Stimulated activated CD8-positive, alpha-beta memory T cell treated with anti-CD3 and anti-CD28 coated beads, Interleukin-2, amount 100 ng/mL, for 48 hours (primary cell): ENCODE measurements at places on chromosomes 2 and 18.
A peak's percentile ranks its signal among the peaks of the same experiment; 100 is the strongest.

- DNase-seq: no peak
Measured at GRCh38 chr2:175630280-175631244, 371.5 kb downstream of the LNPK start.

DNA sequence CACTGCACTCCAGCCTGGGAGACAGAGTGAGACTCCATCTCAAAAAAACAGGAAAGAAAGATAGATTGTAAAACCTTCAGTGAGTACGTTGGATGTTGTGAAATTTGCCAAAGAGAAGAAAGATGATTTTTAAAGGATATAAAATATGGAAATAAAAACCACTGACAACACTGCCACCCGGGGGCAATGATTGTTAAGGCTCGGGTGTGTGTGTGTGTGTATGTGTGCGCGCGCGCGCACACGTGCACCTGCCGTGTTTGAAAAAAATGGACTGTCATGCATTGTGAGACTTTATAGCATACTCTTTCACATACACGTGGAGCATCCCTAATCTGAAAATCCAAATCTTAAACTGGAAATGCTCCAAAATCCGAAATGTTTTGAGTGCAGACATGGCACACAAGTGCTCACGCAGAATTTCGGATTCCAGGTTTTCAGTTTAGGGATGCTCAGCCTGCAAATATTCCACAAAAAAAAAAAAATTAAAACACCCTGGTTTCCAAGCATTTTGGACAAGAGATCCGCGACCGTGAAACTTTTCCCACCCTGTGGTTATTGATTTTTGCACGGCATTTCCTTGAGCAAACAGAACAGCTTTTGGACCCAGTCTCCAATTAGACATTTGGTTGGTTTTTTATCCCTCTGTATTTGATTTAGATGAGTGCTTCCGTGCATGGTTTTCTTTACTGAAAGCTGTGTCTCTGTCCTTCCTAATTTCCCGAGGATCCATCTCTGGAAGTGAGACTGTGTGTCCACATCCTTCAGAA is 269.2 kb downstream of the AGAP1 start:
- no peak for DNase-seq

DNA sequence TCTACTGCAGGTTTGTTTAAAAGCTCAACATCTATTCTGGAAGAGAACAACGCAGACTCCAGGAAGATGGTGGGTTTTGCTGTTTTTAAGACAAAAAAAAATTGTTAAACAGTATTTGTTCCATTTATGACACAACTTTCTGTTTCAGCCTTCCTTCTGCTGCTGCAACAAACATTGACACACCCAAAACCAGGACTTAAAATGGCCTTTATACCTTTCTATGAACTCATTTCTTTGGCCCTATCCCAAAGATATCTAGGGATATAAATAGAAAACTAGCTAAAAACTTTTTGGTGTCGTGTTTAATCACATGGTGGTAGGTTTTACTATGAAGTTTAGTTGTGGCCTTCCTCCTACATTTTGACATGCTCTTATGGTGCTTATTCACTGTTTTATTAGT is 964 bp upstream of the GALNT3 start:
- DNase-seq: no peak

GRCh38 chr2:78782196-78782595 is 243.3 kb upstream of the REG3G start:
- DNase-seq: no peak

- DNase-seq: no peak
Measured at GRCh38 chr2:21029519-21029918, 14.4 kb downstream of the APOB start.

- no peak for DNase-seq
Measured at GRCh38 chr2:72689579-72690195, 136.1 kb downstream of the EXOC6B start.

DNA sequence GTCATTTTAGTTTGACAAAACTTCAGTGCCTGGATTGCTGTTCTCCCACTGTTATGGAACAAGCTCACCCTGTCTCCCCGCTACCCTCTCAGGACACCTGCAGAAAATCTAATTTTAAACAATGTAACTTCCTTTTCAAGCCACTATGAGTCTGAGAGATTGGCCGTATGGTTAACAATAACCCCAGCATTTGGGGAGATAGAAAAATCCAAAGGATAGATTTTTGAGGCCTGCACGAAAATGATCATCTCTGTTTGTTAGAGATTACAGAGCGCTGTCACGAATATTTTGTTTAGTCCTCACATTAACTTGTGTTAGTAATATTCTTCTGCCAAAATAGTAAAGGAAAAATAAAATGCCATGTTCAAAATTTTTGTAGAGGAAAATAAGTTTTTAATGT is 24.7 kb downstream of the CAB39 start:
- no peak for DNase-seq

GRCh38 chr2:78757640-78758039 is 267.9 kb upstream of the REG3G start:
- DNase-seq: no peak

DNA sequence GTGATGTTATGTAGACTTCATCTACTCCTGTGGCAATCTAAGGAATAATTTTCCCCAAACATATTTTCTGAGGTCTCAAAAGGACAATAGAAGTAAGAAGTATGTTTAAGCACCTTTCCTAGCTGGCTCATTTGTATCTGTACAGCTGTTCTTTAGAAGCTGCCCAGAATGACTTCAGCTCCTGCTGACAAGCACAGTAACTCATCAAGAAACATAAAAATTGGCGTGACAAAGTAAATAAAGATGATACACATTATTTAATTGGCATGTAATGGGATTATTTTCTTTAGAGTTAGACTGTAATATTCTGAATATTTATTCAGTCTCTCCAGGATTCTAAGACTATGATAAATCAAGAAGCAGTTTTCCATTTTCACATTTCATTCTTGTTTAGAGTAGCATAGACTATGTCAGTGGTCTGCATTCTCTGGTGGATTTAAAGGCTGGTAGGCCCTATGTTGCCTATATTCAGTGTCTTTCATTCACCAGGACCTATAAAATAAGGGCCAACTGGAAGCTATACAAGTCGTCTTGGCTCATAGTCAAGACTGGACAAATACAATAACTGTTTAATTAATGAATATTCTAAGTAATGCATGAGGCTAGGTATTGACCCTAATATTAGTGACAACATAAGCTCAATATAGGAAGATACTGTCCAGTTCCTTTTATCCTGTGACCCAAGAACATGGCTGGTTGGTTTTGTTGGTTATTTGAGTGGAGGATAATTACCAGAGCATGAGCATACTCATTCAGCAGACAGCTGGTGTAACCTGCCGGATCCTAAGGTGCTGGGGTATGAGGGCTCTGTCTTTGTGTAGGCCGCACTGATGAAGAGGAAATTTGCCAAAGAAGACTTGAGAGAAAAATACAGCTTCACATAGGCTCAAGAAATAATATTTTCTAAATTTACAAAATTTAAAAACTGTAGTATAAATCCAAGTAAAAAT is 107.0 kb downstream of the PDE1A start:
- DNase-seq: no peak

DNA sequence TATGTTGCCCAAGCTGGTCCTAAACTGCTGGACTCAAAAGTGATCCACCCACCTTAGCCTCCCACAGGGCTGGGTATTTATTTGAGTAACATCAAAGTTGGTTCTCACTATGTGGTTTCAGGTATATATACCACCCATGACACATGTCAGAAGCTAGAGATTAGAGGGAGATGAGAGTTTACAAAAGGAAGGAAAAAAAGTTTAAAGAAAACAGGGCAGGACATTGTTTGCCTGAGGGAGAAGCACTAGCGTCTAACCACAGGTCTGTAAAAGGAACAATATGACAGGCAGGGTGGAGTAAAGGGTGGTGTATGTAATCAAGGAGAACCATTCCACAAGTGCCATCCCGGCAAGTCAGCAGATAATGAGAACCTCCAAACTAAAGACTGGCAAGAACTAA is 8.5 kb downstream of the CEP76 start:
- no peak for DNase-seq

DNA sequence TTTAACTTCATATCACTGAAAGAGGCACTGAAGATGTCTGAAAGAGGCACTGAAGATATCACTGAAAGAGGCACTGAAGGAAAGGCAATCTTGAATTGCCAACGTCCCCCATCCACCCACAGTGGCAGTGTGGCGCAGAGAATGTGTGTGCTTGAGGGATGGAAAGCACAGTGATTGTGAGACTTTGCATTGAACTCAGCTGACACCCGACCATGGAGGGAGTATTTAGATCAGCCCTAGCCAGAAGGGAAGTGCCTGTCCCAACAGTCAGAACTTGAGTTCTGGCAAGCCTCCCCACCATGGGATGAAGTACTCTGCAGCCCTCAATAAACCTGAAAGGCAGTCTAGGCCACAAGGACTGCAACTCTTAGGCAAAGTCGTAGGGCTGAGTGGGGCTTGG is 33.8 kb downstream of the MAP4K3 start:
- DNase-seq: no peak

- DNase-seq: no peak
Measured at GRCh38 chr2:200211643-200212042, 94.8 kb upstream of the SPATS2L start.

- no peak for DNase-seq
Measured at GRCh38 chr2:226798422-226799210, 1.0 kb downstream of the IRS1 start.

DNA sequence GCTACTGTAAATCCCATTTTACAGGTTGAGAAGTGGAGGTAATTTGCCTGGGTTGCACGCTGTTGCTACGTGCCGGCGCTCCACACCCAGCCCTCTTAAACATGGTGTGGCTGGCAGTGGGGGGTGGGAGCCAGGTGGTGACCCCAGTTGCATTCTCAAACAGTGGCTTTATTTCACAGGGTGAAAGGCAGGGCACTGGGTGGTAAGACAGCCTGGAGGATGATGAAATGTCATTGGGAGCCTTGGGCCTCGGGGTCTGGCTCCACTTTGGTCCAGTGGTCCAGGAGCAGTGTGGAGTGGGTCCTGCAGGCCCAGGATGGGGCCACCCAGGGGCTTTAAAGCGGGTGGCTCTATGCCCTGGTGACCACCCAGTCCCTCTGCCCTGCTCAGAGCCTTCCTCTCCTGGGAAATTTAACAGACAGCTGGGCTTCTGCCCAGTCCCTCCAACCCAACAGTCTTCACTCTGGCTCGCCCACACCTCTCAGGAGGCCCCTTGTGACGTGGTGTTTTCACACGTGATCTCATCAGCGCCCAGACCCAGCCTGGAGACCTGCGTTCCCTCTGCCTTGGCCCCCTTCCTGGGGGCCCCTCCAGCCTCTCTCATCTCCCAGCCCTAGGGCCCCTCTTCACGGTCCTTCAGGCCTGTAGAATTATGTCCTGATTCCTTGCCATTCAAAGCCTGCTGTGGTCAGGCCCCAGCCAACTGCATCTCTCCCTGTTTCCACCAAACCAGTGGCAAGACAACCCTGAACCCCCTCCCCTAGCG is 92.5 kb downstream of the INHBB start:
- DNase-seq: no peak

DNA sequence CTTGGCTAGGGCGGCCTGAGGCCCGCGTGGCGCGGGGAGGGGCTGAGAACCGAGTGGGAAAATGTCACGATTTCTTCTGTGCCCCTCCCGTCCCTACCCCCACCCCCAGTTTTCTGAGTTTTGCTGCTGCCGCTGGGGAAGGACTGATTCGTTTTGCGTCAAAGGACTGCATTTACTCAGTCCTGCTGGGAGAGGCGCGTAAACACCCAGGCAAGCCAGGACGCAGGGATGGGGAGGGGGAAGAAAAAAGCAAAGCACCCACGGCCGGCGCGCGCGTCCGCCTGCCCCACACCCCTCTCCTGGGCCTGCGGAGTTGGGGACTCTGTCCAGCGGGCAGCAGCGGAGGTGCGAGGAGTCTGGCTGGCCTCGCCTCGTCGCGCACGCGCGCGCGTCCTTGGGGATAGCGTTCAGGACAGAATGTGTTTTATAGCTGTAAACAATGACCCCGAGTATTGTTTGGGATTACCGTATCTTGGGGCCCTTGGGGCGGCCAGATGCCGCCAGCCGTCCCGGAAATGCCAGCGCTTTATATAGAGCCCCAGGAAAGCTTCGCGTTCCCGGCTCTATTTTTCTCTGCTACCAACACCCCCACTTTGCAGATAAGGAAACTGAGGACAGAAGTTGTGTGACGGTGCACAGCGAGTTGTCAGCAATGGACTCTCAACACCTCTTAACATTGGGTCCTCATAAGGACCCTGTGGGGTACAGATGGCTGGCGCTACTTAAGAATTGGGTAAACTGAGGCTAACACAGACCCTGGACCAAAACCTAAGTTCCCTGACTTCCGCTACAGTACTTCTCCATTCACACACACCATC is 1.7 kb upstream of the FOSL2 start:
- DNase-seq: no peak

GRCh38 chr2:73290049-73290839 is 3.1 kb downstream of the EGR4 start:
- DNase-seq: peak; percentile 28

GRCh38 chr18:75582940-75583339 is 155.4 kb upstream of the SMIM21 start:
- no peak for DNase-seq

DNA sequence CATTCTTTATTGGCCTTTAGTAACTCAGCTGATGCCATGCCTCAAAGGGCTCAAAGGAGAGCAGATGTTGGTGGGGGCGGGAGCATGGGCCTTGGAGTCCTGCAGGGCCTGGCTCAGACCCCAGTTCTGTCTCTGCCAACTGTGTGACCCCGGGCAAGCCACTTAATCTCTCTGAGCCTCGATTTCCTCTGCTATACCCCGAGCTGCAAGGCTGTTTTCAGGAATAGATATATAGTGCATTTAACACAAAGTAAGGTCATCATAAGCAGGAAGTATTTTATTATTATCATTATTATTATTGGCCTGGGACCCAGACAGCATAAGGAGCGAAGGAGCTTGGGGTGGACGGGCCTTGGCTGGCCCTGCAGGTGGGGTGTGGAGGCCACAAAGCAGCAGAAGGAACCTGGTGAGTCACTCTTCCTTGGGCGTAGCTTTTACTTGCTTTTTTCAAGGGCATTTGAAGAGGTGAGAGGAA is 162.7 kb downstream of the INHBB start:
- no peak for DNase-seq

DNA sequence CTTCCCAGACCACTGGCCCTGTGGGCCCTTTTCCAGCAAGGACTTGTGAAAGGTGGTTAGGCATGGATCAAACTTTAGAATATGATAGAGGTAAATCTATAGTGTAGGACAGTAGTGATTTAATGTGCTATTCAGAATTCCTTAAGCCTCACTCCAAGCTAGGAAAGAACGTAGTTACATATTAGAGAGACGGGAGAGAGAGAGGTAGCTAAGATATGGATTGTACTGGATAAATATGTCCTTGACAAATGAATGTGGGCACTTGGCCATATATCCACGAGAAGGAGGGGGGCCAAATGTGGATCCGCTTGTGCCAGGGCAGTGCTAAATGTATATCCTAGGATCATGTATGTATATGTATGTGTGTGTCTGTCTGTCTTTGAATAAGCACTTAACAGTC is 6.5 kb downstream of the KCNJ3 start:
- no peak for DNase-seq
